ENCODE measurements at places on chromosomes 7 and 10. TPM values are rescaled to one million over a fixed set of nuclear protein-coding genes. Genes with fewer than 3 reads are reported as not detected.

C1QL3 gene
- total RNA-seq = not detected

VSTM4 gene
- 0.38 TPM for total RNA-seq

EGFR gene
- not detected for total RNA-seq

GRCh38 chr10:112115781-112116385 is 67.7 kb downstream of the GPAM start:
- no peak overlapping the region for H3K4me3 ChIP-seq
- no peaks in the 10 kb centered on the region for H3K27me3 ChIP-seq
- no peaks in the 10 kb centered on the region for H3K4me1 ChIP-seq
- H3K36me3 ChIP-seq = no peaks in the 10 kb centered on the region

DNA sequence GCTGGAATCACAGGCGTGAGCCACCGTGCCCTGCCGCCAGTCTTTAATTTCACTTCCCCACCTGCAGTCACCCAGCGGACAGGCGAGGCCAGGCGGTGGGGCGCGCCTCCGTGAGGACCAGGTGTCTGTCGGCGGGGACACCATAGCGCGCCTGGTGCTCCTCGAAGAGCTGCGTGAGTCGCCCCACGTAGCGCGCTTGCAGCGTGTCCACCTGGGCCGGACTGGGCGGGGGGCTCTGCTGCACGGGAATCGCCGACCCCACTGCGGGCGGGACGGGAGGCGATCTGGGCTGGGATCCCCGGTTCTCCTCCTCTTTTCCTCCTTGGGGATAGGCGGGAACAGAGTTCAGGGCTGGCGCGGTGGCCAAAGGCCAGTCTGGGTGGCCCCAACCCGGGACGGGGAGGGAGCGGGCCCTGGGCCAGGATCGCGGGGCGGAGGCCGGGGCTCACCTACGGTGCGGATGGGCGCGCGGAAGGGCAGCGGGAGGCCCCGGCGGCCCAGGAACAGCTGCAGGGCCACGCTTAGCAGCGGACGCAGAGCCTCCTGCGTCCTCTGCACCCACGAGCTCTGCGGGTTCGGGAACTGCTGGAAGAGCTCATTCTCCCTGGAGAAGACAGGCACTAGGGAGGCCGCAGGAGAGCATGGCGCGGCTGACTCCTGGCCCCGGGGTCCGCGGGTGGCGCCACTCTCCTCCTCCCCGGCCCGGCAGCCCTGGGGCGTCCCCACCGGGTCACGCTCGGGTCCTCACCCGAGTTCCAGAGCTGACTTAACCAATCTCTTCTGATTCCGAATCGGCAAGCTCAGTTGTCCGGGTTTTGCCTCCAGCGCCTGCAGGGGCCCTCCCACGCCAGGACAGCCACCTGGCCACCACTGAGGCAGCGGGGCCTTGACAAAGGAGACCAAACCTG is 1.1 kb upstream of the MOGAT3 start:
- no peak overlapping the region for H3K4me3 ChIP-seq
- DNase-seq = no peak
- H3K27me3 ChIP-seq = peaks cover 17% of the 10 kb centered on the region
- H3K4me1 ChIP-seq = peaks cover 16% of the 10 kb centered on the region

GRCh38 chr10:102869258-102870198 is at the start of gene AS3MT:
TSS of gene AS3MT (plus strand) at chr10:102869470. CDS start at chr10:102869593, 123 bp downstream.
- H3K27me3 ChIP-seq = no peaks in the 10 kb centered on the region
- H3K4me1 ChIP-seq = peaks cover 5% of the 10 kb centered on the region

DNA sequence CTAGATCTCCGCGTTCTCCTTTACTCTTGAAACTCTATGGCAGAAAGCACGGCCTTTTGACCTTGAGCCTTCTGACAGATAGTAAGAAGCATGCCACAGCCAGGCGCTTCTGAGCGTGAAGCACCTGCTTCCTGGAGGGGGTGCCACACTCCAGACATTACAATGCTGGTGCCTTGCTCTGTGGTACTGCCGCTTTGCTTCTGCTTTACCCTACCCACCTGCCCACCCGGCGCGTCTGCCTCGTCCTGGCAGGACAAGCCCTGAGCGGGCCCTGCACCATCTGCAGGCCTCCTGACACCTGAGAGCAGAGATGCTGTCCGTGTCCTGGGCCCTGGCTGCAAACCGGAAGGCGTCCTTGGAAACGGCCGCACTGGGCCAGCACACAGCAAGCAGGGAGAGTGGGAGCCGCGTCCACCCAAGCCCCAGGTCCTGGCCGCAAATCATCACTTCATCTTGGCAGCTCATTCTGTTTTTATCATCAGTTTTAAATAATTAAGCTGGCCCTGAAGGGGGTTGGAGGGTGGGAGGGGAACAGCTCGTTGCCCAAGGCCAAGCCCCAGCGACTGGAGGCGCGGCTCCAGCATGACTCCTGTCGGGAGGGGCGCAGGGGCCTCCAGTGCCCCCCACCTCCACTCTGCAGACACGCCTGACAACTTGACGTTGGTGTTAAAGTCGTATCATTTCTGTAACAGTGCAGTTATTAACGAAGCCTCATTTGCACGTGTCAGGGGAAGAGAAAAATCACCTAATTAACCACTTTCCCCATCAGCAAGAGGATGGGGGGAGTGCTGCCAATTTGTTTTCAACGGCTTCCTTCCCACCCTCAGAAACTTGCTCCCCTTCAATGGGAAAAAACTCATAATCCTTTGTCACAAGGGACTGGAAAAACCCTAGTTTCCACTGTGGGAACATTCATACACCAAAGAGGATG is 132.2 kb downstream of the MAD1L1 start:
- no peaks in the 10 kb centered on the region for H3K36me3 ChIP-seq
- H3K27me3 ChIP-seq = no peaks in the 10 kb centered on the region
- H3K27ac ChIP-seq = peak overlapping the region; percentile 58
- H3K4me3 ChIP-seq = no peak overlapping the region

GRCh38 chr7:91034459-91035368 is 229.5 kb upstream of the FZD1 start:
- H3K27me3 ChIP-seq = no peaks in the 10 kb centered on the region
- H3K4me1 ChIP-seq = no peaks in the 10 kb centered on the region

DNA sequence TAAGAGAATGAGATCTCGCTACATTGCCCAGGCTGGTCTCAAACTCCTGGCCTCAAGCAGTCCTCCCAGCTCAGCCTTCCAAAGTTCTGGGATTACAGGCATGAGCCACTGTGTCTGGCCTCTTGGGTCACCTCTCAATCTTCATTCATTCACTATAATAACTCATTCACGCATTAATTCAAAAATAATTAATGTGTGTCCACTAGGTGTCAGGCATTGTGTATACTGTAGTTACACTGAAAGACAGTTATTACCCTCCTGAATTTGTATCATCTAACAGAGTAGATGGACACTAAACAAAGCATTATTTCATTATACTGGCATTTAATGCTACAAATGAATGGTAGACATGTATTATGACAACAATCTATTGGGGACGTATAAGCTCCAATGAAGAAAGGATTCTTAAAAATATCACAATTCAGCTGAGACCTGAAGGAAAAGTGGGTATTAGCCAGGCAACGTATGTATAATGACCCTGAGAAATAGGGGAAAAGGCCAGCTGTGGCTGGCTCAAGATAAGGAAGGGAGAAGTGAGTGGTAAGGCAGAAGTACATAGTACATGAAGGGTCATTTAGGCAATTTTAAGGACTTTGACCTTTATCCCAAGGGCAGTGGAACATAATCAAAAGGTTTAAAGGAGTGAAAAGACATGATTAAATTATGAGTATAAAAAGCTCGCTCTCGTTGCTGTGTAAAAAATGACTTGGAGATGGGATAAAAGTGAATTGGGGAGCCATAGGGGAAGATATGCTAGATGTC is 150.7 kb downstream of the BTAF1 start:
- H3K27me3 ChIP-seq = no peaks in the 10 kb centered on the region
- no peak for DNase-seq
- no peaks in the 10 kb centered on the region for H3K4me1 ChIP-seq
- peaks cover 2% of the 10 kb centered on the region for H3K36me3 ChIP-seq
- no peak overlapping the region for H3K27ac ChIP-seq
- H3K4me3 ChIP-seq = no peak overlapping the region

DNA sequence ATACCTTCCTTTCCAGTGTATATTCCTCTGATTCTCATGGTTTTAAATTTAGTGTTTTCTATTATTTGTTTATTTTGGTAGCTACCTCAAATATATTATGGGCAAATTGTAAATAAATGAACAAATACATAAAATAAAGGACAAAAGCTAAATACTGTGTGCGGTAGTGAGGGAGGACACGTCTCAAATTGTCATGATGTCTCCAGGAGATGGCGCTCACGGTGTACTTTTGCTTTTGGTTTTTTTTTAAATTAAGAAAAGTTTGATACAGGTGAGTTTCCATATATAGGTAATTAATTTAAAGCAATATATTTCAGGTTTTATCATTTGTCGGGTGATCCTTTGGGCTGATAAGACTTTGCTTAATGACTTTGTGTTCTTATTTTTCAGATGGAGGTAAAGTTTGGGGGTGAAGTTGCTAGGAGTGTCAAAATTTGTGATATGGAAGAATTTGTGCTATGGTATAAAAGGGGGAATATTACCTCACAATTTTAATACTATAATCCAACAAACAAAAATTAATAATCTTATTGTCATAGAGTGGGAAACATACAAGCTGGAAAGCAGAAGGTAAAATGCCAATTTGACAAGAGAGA is 68.4 kb upstream of the TMEM229A start:
- no peak overlapping the region for H3K27ac ChIP-seq
- H3K27me3 ChIP-seq = no peaks in the 10 kb centered on the region
- no peak for DNase-seq
- no peaks in the 10 kb centered on the region for H3K4me1 ChIP-seq

GRCh38 chr10:86446440-86446839 is 75.2 kb downstream of the WAPL start:
- peaks cover 5% of the 10 kb centered on the region for H3K4me1 ChIP-seq
- DNase-seq = no peak
- H3K4me3 ChIP-seq = no peak overlapping the region
- H3K27ac ChIP-seq = no peak overlapping the region
- H3K27me3 ChIP-seq = no peaks in the 10 kb centered on the region
- peaks cover 71% of the 10 kb centered on the region for H3K36me3 ChIP-seq

DNA sequence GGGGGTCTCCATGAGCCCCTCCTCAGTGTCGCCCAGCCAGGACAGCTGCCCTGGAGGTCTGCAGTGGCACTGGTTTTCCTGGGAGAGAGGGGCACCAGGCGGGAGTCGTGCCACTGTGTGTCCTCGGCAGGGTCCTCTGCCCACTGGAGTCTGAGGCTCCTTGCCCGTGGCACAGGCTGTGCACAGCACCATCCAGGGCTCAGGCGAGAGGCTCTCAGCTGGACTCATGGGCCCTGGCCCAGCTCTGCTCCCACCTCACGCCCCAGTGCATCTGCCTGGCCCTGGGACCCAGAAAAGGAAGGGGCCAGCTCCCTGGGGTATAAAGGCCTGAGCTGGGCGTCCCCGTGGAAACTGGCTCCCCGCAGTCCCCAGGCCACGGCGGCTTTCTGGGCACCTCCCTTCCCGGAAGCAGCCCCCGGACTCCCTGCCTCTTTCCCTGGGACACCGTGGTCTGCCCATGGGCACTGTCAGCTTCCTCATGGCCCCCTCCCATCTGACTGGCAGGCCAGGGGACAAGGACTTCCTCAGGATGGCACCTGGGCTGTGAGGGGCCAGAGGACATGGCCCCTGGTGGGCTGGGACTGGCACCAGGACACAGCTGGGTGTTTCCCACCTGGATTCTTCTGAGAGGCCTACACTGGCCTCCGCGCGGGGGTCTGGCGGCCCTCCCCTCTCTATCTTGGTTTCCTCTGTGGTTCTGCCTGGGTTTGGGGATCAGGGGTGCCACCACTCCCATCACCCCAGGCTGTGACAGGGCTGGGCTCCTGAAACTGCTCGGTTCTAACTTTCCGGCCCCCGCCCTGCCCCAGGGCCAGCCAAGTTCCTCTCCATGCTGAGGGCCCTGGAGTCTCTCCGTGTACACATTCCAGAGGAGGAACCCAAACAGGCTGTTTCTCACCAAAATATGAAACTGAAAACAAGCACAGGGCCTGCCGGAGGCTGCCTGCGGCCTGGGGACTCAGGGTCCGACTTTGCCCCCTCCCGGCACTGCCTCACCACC is 5.5 kb downstream of the FOXL3 start:
- no peak overlapping the region for H3K27ac ChIP-seq
- H3K36me3 ChIP-seq = no peaks in the 10 kb centered on the region
- H3K4me1 ChIP-seq = no peaks in the 10 kb centered on the region
- DNase-seq = no peak
- no peak overlapping the region for H3K4me3 ChIP-seq
- H3K27me3 ChIP-seq = peaks cover 4% of the 10 kb centered on the region

DNA sequence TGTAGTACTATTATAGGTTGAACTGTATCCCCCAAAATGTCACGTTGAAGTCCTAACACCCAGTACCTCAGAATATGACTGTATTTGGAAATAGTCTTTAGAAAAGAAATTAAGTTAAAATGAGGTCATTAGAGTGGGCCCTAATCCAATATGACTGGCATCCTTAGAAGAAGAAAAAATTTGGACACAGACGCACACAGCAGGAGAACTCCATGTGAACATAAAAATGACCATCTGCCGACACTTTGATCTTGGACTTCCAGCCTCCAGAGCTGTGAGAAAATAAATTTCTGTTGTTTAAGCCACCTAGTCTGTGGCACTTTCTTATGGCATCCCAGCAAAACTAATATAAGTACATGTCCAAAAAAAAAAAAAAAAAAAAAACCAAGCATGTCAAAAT is 225.8 kb downstream of the PARD3 start:
- H3K27me3 ChIP-seq = no peaks in the 10 kb centered on the region
- H3K27ac ChIP-seq = no peak overlapping the region
- H3K4me3 ChIP-seq = no peak overlapping the region

DNA sequence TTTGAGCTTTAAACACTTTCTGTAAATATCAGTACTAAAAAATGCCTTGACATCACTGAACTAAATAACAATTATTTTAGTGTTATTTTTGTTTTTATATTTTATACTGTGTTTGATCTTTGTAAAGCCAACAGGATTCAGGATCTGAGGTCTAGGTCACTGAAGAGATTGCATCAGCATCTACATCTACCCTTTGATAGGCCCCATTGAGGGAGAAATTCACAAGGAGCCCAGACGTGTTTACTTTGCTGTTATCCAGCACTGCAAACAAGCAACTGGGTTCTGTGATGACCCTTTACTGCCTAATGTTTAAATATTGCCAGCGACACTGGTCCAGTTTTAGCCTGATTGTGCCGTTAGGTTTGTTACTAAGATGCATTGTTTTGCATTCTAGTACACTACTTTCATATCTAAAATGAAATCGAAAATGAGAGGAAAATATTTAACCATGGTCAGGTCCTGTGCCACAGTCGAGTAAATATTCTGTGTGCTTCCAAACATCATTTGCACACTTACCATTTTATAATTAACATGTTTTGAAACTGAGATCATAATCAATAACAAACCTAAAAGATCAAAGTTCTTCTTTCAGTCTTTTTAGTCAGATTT is 48.7 kb downstream of the SP8 start:
- H3K4me1 ChIP-seq = no peaks in the 10 kb centered on the region
- no peak overlapping the region for H3K27ac ChIP-seq
- DNase-seq = no peak
- no peaks in the 10 kb centered on the region for H3K27me3 ChIP-seq
- H3K4me3 ChIP-seq = no peak overlapping the region

- no peak overlapping the region for H3K27ac ChIP-seq
- no peaks in the 10 kb centered on the region for H3K36me3 ChIP-seq
- no peak for DNase-seq
Measured at GRCh38 chr10:69624245-69624786, 5.7 kb upstream of the FAM241B start.
